Kidney epithelial cell (primary cell): ENCODE measurements at places on chromosomes 5 and 9.

DNA sequence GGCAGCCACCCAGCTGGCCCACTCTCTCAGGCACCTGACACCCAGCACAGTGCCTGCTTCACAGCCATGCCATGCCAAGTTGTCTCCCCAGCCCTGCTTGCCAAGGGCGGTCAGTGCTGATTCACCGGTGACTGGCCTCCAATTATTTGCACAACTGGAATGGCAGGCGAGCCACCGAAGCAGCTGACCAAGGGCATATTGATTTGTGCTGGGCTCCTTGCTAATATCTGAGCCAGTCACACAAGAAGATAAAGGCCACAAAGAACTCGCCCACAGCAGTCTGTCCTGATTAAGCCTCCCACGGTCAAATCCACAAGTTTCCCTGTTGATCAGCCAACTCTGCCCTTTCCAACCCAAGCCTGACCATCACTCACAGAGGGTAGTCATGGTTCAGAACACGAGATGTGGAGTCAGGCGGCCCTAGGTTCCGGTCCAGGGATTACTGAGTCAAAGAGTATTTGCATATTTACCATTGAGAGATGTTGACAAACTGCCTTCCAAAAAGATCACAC, 6.4 kb upstream of the EEIG1 start:
- DNase-seq, result no peak

GRCh38 chr5:32329395-32329834, 16.7 kb upstream of the MTMR12 start:
- no peak for DNase-seq

GRCh38 chr5:154249826-154250225, 59.3 kb downstream of the GALNT10 start:
- DNase-seq, result no peak

- DNase-seq, result no peak
These were observed 42.3 kb upstream of the CXXC5 start for GRCh38 chr5:139605887-139606286.

DNA sequence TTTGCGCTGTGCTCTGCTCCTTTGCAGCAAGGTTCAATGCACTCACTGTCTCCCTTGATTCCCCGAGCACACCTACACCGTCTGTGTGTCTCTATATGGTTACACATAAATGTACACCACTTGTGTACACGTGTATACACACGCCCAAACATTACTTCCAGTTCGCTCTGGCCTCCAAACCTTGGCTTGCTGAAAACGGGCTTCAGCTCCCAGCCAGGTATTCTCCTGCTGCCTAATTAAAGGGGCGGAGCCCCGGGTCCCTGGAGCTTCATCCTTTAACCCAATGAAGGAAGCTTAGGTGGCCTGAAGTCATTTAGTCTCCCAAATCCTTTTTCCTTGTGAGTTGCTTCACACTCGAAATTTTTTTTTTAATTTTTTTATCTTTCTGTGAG, 4.6 kb downstream of the ISL1 start:
- DNase-seq, result no peak

GRCh38 chr5:158621391-158621790, 478.3 kb downstream of the EBF1 start:
- DNase-seq, result no peak

GRCh38 chr9:9913276-9913832, 699.4 kb downstream of the PTPRD start:
- peak; percentile 42 for DNase-seq

- DNase-seq, result no peak
These were observed 274.1 kb downstream of the PLK2 start for GRCh38 chr5:58185801-58186200.

- DNase-seq, result no peak
These were observed 9.3 kb upstream of the DNAJB5 start for GRCh38 chr9:34980181-34980761.
